ENCODE measurements at places on chromosomes 1 and 21. TPM values are rescaled to one million over a fixed set of nuclear protein-coding genes. Genes with fewer than 3 reads are reported as not detected.

SLC1A7 gene
- not detected for total RNA-seq

PERM1 gene
- total RNA-seq = 0.37 TPM

PHTF1 gene
- total RNA-seq = 77.3 TPM

GJA5 gene
- total RNA-seq = 2.6 TPM

LRRC53 gene
- not detected for total RNA-seq

FAM72D gene
- 8.6 TPM for total RNA-seq

USF1 gene
- 82.7 TPM for total RNA-seq

MMP23B gene
- 0.27 TPM for total RNA-seq

SPRR4 gene
- total RNA-seq = not detected

SLAMF6 gene
- not detected for total RNA-seq

ERICH3 gene
- total RNA-seq = not detected

ANKRD35 gene
- total RNA-seq = 0.12 TPM

KRTAP7-1 gene
- not detected for total RNA-seq

Data from M059J (cell line).